ENCODE measurements at places on chromosomes 3 and 15.

DNA sequence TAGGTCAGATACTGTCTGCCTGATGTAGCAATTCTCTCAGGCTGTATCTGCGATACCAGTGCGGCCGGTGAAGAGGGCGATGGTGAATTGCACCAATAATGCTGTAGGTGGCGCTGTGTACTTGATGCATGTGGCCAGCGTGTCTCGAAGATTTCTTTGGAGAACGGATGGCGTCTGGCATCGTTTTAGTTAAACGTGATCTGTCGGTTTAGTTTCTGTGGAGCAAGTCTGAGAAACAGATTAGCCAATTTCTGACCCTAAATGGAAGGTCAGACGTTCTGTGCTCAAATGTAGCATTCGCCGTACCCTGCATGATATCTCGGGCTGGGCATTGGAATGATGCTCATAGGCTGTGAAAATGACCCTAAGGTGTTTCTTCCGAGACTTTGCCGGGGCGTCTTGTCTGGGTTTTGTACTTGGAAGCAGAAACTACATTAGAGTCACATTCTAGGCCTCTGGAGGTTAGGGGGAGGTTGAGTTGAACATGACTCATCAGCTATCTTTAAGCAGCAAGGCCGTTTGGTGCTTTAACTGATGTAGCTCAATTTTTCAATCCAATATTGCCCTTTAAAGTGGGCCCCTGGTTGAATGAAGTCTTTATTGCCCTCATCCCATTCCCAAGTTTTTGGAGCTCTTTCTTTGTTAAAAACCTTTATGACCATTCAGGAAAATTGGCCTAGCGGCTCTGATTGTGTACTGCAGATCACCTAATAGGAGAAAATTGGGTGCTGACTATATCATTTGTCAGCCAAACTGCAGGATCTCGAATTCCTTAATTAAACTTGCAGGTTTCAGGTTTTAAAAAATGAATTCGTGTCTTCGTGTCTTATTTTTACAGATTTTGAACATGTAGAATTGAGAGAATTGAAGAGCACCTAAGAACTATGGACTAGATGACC is 80.0 kb downstream of the SQOR start:
- peak; percentile 51 for DNase-seq

- no peak for DNase-seq
Observed at GRCh38 chr3:52226229-52226817, 878 bp upstream of the TLR9 start.

GRCh38 chr3:195103623-195104022 is 167.3 kb downstream of the XXYLT1 start:
- DNase-seq: no peak

- no peak for DNase-seq
Observed at GRCh38 chr3:108527817-108528216, 17.4 kb upstream of the MYH15 start.

DNA sequence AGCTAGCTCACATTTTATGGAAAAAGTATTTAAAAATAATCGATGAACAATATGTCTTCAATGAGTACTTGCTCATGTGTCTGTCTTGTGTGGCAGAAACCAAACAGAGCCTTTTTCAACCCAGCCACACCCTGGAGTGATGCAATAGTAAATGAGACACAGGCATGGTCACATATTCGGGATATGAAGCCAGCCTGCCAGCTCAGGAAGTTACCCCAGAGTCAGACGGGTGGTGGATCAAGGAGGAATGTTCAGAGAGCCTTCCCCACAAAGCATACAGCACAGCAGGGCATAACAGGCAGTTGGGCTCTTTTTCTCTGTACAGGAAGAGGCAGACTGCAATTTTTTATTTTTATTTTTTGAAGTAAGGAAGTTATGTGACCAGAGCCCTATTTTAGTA is 27.3 kb downstream of the LARP6 start:
- DNase-seq: peak; percentile 87

GRCh38 chr3:81749265-81749664 is 12.2 kb downstream of the GBE1 start:
- DNase-seq: peak; percentile 48

DNA sequence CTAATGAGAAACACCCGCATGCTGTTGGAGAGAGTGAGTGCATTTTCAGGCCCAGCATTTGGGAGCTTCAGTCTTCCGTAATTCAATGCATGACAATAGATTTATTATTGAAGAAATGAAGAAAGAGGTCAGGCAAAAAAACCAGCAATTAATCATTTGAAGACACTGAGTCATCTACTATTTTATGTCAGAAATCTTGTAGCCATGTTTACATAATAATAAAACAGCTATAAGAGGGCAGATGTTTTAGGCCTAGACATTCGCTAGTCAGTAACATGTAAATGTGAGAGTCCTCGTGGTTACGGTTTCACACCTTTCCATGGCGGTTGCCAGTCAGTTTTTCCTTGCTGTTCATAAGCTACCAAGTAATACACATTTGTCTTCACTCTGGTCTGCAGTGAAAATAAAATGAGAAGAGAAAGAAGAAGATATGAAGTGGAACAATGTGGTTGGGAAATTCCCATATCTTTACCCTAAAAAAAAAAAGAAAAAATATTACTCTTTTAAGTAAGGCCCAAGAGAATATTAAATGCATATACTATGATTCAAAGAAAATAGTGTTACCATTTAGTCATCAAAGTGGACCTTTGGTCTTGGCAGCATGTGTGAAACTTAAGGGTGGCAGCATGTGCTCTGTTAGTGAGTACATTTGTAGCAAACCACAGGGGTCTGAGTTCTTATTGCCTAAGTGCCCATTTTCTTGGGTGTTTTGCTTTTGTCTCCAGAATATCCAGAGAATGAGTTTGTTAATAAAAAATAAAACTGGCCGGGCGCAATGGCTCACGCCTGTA is 140.5 kb upstream of the TBL1XR1 start:
- peak; percentile 83 for DNase-seq

GRCh38 chr3:41031401-41031800 is 167.9 kb upstream of the CTNNB1 start:
- DNase-seq: no peak

DNA sequence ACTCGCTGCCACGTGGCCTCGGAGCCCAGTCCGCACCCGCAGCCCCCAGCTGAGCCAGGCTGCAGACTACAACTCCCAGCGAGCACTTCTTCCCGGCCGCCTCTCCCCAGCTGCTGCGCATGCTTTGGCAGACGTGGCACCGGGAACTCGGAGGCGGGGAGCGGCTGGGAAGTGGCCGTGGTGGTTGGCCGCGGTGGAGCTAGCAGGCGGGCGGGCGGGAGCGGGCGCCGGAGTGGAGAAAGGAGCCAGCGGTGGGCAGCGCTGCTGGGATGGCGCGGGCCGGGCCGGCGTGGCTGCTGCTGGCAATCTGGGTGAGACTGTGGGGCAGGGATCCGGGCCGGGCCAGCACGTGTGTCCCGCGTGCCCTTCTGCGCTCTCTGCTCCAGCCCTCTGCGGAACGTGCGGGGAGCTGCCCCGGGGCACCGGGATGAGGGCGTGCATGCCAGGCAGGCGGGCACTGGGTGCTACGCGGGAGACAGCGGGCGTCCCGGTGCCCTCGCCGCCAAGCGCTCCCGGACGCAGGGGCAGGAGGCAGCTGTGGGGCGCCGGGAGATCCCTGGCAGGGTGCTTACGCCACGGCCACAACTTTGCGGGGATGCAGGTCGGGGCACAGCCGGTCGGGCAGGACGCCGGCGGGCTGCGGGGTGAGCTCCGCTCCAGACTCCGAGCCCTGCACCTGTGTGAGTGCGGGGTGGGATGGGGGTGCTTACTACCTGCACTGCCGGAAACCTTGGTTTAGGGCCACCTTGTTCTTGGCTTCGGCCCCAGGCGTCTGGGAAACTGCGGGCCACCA is at the start of gene PDIA5:
PDIA5 (plus strand) TSS at position 130 of the 793 bp plus-strand sequence; CDS start at position 270, 140 bp downstream.
- DNase-seq: peak; percentile 93

- DNase-seq: no peak
Observed at GRCh38 chr3:86653661-86654205, 337.2 kb downstream of the VGLL3 start.

DNA sequence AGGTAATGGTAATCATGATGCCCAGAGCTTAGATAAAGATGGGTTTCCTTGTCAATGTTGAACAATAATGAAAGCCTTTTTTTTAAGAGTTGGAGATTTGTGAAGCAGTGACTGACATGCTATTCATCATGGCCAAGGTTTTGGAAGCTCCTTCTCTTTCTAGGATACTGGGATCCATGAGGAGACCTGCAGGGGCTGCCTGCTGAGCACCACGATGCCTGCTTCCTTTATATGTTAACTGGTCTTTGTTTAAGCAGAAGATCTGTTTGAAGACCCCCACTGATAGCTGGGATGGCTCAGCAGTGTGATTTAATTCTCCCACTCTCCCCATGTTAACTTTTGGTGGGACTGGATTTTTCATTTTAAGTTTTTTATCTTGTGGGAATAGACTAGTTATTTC is 15.8 kb downstream of the RBP1 start:
- no peak for DNase-seq

- no peak for DNase-seq
Observed at GRCh38 chr3:174859756-174860155, 622 bp downstream of the NAALADL2 start.

All from HCEC 1CT (cell line).